ENCODE measurements at places on chromosomes 4 and X. TPM values are rescaled to one million over a fixed set of nuclear protein-coding genes. Genes with fewer than 3 reads are reported as not detected.
A peak's percentile ranks its signal among the peaks of the same experiment; 100 is the strongest.

- no peak for DNase-seq
Measured at GRCh38 chr4:140243278-140243753, 89.3 kb upstream of the MAML3 start.

- DNase-seq: no peak
Measured at GRCh38 chrX:120428309-120428708, 40.8 kb downstream of the LAMP2 start.

DNA sequence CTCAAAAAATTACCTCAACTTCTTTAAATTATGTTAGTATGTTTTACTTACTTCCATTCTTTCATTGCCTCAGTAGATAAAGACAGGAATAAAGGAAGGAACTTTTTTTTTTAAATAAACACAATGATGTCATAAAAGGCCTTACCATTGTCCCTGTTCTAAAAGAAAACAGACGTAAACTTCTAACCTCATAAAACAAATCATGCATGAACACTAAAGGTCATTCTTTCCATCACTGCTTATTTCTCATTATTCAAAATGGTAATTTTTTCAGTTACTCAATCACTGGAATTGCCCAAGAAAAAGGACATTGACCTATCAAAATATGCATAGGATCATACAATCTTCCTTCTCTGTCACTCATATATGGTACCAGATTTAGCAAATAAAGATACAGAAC lies 32.2 kb upstream of the ARMCX2 start:
- no peak for DNase-seq

DNA sequence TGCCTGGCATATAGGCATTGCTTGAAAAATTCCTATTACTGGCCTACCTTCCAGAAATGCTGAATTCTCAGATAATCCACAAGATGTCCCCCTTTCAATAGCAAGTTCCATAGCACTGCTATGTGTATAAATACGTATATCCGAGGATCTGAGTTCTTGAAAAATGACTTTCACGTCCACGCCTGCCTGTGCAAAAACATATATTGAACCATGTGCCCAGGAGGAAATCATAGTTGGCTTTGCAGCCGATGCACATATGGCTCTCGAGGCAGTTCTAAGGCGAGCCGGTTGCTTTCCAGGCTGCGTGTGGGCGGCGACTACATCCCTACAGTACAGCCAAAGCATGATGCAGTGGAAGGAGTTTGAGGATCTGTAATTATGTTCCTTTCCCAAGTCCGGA lies 55.4 kb upstream of the ESX1 start:
- DNase-seq: no peak

Gene NALF2
- 0.04 TPM for total RNA-seq

Gene GASK1B
- 84.3 TPM for total RNA-seq

Gene AFAP1
- total RNA-seq: 55.4 TPM

- no peak for DNase-seq
Measured at GRCh38 chrX:74232859-74233258, 71.1 kb upstream of the ZCCHC13 start.

- DNase-seq: no peak
Measured at GRCh38 chr4:105170711-105171110, 24.0 kb downstream of the TET2 start.

DNA sequence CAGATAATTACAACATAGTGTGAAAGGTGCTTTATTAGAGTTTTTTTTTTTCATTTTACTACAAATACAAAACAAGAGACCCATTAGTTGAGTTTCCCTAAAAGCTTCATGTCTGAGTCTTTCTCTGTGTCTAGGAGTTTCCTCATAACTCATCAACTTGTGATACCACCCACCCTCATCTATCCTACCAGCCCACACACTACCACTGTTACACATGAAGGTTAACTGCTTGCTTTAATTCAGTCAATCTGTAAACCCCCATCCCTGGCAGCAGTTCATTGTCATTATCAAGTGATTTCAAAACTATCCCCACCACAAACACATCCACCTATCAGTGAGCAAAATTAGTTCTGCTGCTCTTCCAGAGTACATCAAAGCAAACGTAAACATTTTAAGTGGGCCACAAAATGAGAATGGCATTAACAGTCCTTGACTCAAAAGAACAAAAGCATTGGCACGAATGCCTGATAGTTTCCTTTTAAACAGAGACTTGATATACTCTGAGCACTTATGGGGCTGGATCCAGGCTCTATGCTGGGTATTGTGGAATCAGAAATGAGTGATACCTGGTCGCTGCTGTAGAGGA lies 331.6 kb upstream of the FAM241A start:
- DNase-seq: no peak

DNA sequence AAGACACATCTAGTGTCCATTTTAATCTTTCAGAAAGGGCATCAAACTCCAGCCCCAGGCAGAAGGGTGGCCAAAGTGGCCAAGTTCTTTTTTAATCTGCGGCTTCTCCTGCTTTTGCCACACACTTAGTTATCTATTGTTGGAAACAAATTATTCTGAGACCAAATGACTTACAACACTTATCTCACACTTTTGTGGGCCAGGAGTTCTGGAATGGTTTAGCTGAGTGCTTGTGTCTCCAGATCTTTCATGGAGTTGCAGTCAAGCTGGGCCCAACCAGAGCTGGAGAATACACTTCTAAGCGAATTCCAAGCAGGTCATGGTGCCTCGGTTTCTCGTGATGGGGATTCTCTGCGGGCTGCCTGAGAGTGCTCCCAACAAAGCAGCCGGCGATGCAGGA lies 4.0 kb downstream of the TXK start:
- no peak for DNase-seq

DNA sequence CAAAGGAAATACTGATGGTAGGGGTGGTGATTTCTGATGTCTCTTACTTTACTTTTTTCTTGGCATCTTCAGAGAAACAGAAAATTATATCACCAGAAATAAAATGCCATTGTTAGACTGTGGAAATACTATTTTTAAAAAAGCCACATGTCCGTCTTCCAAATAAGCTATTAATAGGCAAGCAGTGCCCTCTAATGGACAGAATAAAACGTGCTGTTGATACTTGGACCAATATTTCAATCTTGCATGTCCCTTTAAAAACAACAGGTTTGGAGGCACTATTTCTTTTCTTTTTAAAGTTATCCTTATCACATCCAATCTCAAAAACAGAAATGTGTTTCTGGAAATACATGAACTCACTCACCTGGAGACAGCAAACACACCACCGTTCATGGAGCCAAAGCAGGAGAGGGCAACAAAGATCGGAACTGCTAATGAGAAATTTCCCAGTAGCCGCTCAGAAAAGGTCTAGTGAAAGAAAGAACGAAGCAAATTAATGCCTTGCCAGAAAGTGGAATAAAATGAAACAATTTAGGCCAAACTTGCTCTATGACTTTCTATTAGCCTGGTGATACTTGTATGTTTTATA lies 59.2 kb downstream of the SLC7A11 start:
- DNase-seq: peak; percentile 48

GRCh38 chrX:42289492-42290385 lies 366.4 kb upstream of the CASK start:
- no peak for DNase-seq

DNA sequence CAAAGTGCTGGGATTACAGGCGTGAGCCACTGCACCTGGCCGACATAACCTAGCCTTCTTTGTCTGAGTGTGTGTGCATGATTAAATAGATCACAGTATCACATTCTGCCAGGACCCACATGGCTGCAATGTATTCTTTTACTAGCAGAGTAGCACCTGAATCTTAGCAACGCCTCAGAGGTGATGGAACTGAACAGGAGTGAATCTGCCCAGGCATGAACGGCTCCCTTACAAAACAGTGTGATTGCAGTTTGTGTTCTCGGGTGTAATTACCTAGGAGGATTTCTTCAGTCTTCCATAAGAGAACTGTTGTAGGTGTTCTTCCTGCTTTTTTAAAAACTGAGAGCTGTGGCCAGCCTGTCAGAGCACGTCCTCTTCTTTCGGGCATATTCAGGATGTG lies 122.7 kb upstream of the STS start:
- DNase-seq: no peak

GRCh38 chr4:174177536-174177935 lies 105.9 kb downstream of the FBXO8 start:
- no peak for DNase-seq

DNA sequence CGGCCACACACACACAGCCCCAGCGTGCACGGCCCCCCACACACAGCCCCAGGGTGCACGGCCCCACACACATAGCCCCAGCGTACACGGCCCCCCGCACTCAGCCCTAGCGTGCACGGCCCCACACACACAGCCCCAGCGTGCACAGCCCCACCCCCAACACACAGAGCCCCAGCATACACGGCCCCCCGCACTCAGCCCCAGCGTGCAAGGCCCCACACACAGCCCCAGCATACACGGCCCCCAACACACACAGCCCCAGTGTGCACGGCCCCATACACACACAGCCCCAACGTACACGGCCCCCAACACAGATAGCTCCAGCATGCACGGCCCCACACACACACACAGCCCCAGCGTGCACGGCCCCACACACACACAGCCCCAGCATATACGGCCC lies 17.6 kb downstream of the GAK start:
- no peak for DNase-seq

GRCh38 chrX:48475296-48475695 lies 703 bp upstream of the FTSJ1 start:
- no peak for DNase-seq

- no peak for DNase-seq
Measured at GRCh38 chr4:101160792-101161592, 186.3 kb downstream of the PPP3CA start.

- DNase-seq: no peak
Measured at GRCh38 chrX:32408389-32408788, 803.0 kb downstream of the DMD start.

DNA sequence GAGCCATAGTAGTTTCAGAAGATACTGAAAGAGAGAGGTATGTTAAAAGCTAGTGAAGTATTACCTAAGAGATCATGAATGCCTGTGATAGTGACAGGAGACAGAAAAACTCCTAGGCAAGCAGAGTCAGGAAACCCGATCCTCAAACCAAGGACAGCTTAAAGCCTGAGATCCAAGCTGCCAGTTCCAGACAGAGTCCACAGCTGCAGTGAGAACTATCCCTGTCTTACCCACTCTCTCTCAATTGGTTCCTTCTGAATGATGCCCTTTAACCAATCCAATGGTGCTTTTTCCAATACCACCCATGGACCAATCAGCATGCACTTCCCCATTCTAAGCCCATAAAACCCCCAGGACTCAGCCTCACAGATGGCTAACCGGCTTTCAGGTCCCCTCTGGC lies 90.4 kb upstream of the PCDH10 start:
- DNase-seq: no peak

- no peak for DNase-seq
Measured at GRCh38 chr4:53453385-53453784, 75.9 kb downstream of the FIP1L1 start.

DNA sequence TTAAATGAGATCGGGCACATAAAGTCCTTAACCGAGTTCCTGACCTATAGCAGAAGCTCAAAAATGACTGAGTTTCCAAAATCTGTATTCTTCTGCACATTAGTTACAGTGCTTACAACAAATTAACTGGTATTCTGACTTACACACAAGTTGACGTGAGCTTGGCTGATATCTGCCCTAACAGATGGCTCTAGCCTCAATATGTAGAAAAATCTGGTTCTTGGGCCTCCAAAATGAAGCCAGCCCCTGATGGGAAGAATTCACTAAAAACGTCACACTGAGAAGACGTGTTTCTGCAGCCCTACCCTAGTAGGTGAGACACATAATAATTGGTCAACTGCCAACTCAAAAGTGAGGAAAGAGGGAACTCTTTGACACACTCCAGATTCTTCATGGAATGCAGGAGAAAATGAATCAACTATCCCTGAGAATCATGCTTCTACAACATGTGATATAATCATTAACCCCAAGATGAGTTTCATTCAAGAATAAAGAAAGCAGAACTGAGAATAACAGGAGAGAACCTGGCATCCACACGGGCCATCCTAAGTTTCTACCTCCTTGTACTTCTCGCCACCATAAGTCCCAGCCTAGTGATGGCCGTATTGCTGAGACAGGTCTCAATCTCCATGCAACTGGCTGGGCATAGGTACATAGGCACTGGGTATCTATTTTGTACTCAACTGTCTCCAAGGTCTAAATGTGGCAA lies 8.2 kb downstream of the STX18 start:
- DNase-seq: no peak

DNA sequence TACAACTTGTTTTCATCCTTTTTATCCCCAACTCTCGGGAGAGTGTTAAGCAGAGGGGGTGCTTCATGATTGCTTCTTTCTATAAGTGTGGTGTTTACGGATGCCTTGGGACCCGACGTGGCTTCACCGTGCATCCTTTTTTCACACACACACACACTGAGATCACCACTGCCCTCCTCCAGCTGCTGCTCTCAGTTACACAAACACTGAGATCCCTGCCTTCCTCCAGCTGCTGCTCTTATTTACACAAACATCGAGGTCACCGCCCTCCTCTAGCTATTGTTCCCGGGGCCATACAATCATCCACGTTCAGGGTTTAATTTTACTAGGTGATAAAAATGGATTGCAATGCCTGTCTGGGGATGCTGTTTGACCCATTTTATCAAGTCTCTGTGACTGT lies 155.4 kb upstream of the FAM9B start:
- no peak for DNase-seq

Gene AMBN
- not detected for total RNA-seq

Gene MAGEB2
- total RNA-seq: not detected

- DNase-seq: peak; percentile 1
Measured at GRCh38 chr4:140372751-140373327, 607 bp upstream of the SCOC start.

- DNase-seq: no peak
Measured at GRCh38 chrX:150254909-150255308, 108.2 kb upstream of the MAMLD1 start.

DNA sequence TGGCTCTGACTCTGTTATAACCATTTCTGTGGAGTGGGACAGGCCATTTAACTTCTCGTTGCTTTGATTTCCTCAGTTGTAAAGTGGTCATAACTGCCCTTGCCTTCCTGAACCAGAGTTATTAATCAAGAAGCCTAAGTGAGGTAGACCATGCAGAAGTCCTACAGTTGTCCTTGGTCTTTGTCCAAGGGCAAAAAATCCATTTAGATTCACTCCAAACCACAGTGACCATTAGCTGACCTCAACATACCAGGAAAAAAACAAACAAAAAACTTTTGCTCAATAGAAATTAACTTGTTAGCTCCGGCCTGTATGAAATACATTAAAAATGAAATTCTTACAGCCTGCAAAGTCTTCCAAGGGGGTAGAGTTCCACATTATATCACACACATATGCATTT lies 52.7 kb downstream of the TBC1D9 start:
- DNase-seq: no peak

DNA sequence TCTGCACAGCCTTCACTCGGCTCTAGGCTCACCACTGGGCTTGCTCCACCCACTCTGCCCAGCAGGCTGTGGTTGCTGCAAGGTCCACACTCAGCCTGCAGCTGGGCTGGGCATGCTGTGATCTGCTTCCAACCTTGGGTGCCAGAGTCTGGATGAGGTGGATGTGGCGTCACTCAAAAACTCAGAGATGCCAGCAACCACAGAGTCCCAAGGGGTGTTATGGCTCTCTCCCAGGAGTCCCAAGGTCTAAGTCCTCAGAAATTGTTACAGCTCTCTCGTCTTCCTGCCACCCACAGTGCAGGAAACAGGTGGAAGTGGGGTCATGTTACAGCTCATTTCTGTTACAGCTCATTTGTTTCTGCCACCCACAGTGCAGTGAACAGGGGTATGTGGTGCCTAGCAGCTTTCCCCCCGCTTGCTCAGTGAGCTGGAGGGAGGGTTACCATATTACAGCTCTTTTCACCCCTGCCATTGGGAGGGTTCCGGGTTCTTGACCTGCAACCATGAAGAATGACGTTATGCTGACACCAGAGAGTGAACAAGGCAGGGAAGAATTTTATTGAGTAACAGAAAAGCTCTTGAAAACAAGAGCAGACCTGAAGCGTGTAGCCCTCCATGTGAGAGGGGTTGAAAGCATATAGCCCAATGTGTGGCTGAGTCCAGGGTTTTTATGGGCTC lies 893.9 kb downstream of the PCDH7 start:
- no peak for DNase-seq

Gene ADH6
- not detected for total RNA-seq

Measured in pulmonary artery endothelial cell (primary cell).